ENCODE measurements at places on chromosomes 7 and 10. TPM values are rescaled to one million over a fixed set of nuclear protein-coding genes. Genes with fewer than 3 reads are reported as not detected.

DNA sequence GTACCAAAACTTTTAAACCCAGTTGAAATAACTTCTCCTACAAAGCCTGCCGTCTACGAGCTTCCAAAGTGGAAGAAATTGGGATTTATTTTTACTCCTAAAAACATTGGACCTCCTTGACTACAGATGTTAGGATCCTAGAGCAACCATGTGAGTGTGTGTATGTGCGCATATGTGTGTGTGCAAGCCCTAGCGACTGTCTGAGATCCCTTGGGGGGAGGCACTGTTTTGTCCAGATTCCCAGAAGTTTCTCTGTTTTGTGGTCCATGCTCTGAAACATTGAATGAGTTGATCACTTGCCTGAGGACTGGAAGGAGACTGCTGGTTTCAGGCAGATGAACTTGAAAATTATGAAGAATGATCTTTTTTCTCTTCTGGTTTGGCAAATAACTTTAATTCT lies 312.3 kb upstream of the ZNF32 start:
- H3K4me1 ChIP-seq, result no peaks in the 10 kb centered on the region
- H3K36me3 ChIP-seq, result no peaks in the 10 kb centered on the region
- no peak for DNase-seq
- H3K27ac ChIP-seq, result no peak overlapping the region
- H3K4me3 ChIP-seq, result no peak overlapping the region

DNA sequence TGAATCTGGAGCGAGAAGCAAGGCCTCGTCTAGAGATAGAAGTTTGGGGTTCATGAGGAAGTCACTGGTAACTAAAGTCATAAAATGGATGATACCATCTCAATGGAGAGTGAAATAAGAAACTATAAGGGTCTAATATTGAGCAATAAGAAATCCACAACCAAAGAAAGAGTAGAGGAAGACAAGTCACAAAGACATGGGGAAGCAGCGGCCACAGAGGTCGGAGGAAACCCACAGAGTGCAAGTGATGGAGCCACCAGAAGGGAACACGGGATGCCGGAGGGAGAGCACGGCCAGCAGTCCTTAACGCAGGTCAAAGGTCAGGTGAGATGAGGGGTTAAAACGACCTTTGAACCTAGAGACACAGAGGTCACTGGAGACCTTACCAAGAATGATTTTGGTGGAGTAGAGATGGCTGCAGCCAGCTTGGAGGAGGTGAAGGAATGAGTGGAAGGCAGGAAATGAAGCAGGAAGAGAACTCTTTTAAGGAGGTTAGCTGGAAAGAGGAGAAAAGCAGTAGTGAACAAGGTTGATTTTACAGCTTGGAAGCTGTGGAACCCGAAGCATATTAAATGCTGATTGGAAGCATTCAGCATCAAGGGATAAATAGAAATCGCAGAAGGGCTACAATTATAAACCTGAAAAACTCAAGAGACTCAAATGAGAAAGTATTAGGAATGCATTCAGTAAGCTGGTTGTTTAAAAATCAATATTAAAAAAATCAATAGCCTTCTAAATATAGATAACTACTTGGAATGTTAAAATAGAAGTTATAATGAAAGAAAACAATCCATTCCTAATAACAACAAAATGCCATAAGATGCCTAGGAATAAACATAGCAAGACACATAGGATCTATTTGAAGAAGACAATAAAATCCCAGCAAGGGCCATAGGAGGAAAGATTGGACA lies 93.7 kb downstream of the SVOPL start:
- no peaks in the 10 kb centered on the region for H3K4me1 ChIP-seq
- H3K27me3 ChIP-seq, result no peaks in the 10 kb centered on the region
- H3K36me3 ChIP-seq, result no peaks in the 10 kb centered on the region
- H3K27ac ChIP-seq, result no peak overlapping the region
- no peak for DNase-seq

DNA sequence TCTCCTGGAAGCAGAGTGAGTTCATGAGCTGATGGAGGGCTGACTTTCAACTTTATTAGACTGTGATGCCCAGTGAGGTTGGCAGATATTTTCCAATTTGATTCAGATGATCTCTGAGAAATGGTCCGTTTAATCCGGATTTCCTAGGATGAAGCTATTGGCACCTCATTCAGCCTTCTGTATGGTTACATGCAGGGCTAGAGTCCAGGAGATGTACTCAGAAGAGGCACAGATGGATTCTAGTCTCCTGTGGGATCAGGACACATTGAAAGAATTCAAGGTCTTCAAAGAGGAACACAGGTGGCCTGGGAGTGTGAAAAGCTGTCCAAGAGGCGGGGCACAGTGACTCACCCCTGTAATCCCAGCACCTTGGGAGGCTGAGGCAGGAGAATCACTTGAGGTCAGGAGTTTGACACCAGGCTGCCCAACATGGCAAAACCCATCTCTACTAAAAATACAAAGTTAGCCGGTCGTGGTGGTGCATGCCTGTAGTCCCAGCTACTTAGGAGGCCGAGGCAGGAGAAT lies 23.0 kb upstream of the RHEB start:
- H3K27me3 ChIP-seq, result no peaks in the 10 kb centered on the region
- DNase-seq, result no peak
- H3K4me1 ChIP-seq, result no peaks in the 10 kb centered on the region
- H3K36me3 ChIP-seq, result no peaks in the 10 kb centered on the region
- H3K4me3 ChIP-seq, result no peak overlapping the region

- no peaks in the 10 kb centered on the region for H3K27me3 ChIP-seq
- H3K4me1 ChIP-seq, result no peaks in the 10 kb centered on the region
- H3K27ac ChIP-seq, result no peak overlapping the region
- H3K4me3 ChIP-seq, result no peak overlapping the region
- no peak for DNase-seq
- H3K36me3 ChIP-seq, result no peaks in the 10 kb centered on the region
Measured at GRCh38 chr10:30151581-30152389, 92.4 kb upstream of the JCAD start.

Gene HOXA10
- polyA plus RNA-seq, result not detected

GRCh38 chr10:127067542-127068194 lies 128.7 kb downstream of the INSYN2A start:
- no peaks in the 10 kb centered on the region for H3K36me3 ChIP-seq
- no peak for DNase-seq
- H3K4me1 ChIP-seq, result no peaks in the 10 kb centered on the region
- H3K4me3 ChIP-seq, result no peak overlapping the region

Gene STOX1
- polyA plus RNA-seq, result 0.76 TPM

GRCh38 chr10:49360271-49361177 lies 35.4 kb downstream of the DRGX start:
- no peaks in the 10 kb centered on the region for H3K4me1 ChIP-seq
- no peak overlapping the region for H3K27ac ChIP-seq
- no peaks in the 10 kb centered on the region for H3K36me3 ChIP-seq
- no peaks in the 10 kb centered on the region for H3K27me3 ChIP-seq
- H3K4me3 ChIP-seq, result no peak overlapping the region

DNA sequence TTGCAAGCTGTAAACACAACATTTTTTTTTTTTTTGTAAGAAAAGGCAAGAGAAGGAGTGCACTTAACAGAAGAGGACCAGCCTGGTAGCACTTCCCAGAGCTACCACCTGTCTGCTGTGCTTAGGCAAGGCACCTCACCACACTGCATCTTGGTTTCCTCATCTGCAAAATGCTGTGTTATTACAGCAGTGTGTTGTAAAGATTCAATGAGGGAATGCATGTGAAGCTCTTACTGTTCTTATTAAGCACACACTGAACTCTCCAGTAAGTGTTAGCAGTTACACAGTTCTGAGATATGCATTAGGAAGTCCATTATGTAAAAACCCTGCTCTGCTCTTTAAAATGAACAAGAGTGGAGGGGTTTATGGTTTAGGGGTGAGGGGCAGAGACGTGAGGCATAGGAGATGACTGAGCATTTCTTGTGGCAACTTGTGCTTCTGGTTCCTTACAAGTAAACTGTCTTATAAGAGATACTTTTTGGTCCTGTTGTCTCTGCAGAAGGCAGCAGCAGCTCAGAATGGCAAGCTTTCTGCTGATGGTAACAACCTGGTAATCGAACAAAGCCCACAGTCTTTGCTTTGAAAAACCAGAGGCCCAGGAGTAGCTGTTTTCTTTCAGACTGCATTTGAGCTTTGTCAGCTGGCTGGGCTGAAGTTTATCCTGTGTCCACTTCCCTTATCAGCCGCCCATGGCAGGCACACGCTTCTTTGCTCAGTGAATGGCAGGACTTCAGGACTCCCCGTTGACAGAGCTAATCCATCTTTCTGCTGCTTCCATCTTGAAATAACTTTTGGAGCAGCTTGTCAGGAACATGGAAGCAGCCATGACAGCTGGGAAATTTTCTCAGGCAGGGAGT lies 98.8 kb upstream of the BMPER start:
- no peaks in the 10 kb centered on the region for H3K27me3 ChIP-seq
- no peaks in the 10 kb centered on the region for H3K36me3 ChIP-seq
- DNase-seq, result no peak
- H3K4me3 ChIP-seq, result no peak overlapping the region
- H3K4me1 ChIP-seq, result no peaks in the 10 kb centered on the region
- no peak overlapping the region for H3K27ac ChIP-seq

Gene CALY
- polyA plus RNA-seq, result 0.33 TPM

GRCh38 chr10:76954838-76955237 lies 682.8 kb downstream of the KCNMA1 start:
- no peaks in the 10 kb centered on the region for H3K4me1 ChIP-seq
- DNase-seq, result no peak
- H3K27me3 ChIP-seq, result no peaks in the 10 kb centered on the region

Gene FGFR2
- polyA plus RNA-seq, result not detected

- H3K27me3 ChIP-seq, result no peaks in the 10 kb centered on the region
- DNase-seq, result no peak
- no peak overlapping the region for H3K27ac ChIP-seq
- H3K4me1 ChIP-seq, result no peaks in the 10 kb centered on the region
- no peaks in the 10 kb centered on the region for H3K36me3 ChIP-seq
Measured at GRCh38 chr10:95359466-95359865, 68.7 kb upstream of the PDLIM1 start.

Gene TUBB8
- not detected for polyA plus RNA-seq

- no peak for DNase-seq
- no peaks in the 10 kb centered on the region for H3K27me3 ChIP-seq
- no peaks in the 10 kb centered on the region for H3K36me3 ChIP-seq
- H3K4me3 ChIP-seq, result no peak overlapping the region
- H3K27ac ChIP-seq, result no peak overlapping the region
Measured at GRCh38 chr7:67637023-67637358, 640.4 kb downstream of the TYW1 start.

DNA sequence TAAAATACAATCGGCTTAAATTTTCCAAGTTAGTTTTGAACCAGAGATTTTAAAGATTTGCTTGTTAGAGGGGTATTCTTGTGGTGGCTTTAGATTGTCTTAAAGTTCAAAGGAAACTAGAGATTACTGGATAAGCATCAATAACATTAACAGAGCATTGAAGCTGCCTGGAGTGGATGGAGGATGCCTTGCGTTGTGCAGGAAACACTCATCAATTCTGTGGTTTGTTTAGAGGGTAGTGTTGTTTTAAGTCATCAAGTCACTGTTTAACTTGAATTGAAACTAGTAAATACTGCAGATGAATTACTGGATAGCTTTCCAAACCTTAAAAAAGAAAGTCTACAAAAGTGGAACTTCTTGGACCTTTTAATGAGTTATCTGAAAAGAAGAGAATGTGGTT lies 218.6 kb downstream of the CELF2 start:
- H3K36me3 ChIP-seq, result peaks cover 3% of the 10 kb centered on the region
- H3K4me3 ChIP-seq, result no peak overlapping the region
- DNase-seq, result peak; percentile 29
- no peaks in the 10 kb centered on the region for H3K27me3 ChIP-seq

- H3K27me3 ChIP-seq, result no peaks in the 10 kb centered on the region
- H3K4me3 ChIP-seq, result no peak overlapping the region
- H3K36me3 ChIP-seq, result no peaks in the 10 kb centered on the region
- no peak overlapping the region for H3K27ac ChIP-seq
- no peak for DNase-seq
- no peaks in the 10 kb centered on the region for H3K4me1 ChIP-seq
Measured at GRCh38 chr7:121020989-121021969, 32.8 kb downstream of the CPED1 start.

DNA sequence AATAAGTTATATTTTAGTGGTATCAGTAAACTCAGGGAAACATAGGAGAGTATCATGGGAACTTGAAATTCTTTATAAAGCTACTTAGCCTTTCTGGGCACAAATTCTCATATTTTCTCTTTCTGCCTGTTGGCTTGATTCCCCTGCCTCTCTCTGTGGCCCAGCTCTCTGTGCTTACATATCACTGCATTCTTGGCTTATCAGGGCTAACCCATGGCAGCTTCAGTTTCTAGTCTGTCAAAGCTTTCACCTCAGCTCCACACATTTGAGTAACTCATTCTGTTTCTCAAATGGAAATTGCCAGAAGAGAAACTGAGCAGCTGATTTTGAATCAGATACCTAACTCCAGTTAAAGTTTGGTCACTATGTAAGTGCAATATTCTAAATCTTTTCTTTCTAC lies 713.1 kb downstream of the DNAJB9 start:
- H3K4me1 ChIP-seq, result no peaks in the 10 kb centered on the region
- no peaks in the 10 kb centered on the region for H3K36me3 ChIP-seq
- DNase-seq, result no peak
- H3K27me3 ChIP-seq, result no peaks in the 10 kb centered on the region

DNA sequence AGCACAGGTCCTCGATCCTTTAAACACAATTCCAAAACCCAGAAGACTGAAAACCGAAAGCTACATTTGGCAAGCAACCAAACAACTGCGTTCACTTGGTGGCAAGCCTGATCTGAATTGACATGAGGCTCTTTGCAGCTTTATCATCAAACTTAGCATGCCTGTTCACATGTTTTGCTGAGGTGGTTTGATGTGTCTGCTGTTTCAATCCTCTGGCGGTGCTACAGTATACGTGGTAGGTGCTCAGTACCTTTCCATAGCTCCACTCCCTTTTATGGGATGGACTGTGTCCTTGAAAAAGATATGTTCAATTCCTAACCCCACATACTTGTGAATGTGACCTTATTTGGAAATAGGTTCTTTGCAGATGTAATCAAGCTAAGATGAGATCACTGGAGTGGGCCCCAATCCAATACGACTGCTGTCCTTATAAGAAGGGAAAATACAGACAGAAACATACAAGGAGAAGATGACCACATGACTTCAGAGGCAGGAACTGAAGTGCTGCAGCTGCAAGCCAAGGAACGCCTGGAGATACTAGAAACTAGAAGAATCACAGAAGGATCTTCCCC lies 33.4 kb downstream of the CCDC6 start:
- no peaks in the 10 kb centered on the region for H3K27me3 ChIP-seq
- DNase-seq, result peak; percentile 4
- peaks cover 5% of the 10 kb centered on the region for H3K4me1 ChIP-seq
- H3K4me3 ChIP-seq, result no peak overlapping the region
- H3K27ac ChIP-seq, result no peak overlapping the region

Gene PSD
- polyA plus RNA-seq, result 3.9 TPM

All from naive thymus-derived CD4-positive, alpha-beta T cell (primary cell).